Effector memory CD4-positive, alpha-beta T cell (primary cell): ENCODE measurements at places on chromosomes 6 and 20.
A peak's percentile ranks its signal among the peaks of the same experiment; 100 is the strongest.

DNA sequence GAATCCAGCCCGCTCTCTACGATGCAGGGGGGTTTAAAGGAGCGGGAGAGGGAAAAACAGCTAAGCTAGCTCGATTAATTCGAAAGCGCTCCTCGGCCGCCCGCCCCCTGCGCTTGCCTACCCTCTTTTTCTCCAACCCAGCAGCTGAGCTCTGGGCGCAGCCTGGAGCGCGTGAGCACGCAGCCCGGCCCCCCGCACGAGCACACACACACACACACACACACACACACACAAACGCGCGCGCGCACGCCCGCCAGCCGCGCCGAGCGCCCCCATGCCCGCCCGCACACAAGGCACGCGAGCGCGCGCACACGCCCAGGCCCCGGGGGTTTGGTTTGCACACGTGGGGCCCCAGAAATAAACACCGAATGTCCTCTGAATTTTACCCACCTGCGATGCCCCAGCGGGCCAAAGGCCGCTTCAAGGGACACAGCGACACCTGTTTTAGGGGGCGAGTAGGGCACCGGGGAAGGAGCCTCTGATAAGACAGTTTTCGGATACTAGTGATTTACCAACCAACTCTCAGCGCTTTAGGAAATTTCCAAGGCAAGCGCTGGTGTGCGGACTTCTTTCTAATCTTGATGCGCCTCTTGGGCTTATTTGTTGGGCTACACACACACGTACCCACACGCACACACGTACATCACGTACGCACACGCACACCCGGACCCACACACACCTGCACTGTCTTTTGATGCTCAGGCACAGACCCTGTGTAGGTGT is 802 bp upstream of the NRN1 start:
- no peaks in the 10 kb centered on the region for H3K36me3 ChIP-seq
- H3K4me1 ChIP-seq, result peaks cover 52% of the 10 kb centered on the region
- peak overlapping the region; percentile 48 for H3K4me3 ChIP-seq
- H3K27me3 ChIP-seq, result peaks cover 66% of the 10 kb centered on the region

- no peak overlapping the region for H3K4me3 ChIP-seq
- peaks cover 4% of the 10 kb centered on the region for H3K4me1 ChIP-seq
- no peak overlapping the region for H3K27ac ChIP-seq
- DNase-seq, result no peak
- no peaks in the 10 kb centered on the region for H3K36me3 ChIP-seq
Measured at GRCh38 chr6:14641423-14642135, 524.0 kb downstream of the CD83 start.

GRCh38 chr6:88074791-88075190 is 27.1 kb downstream of the SPACA1 start:
- H3K4me1 ChIP-seq, result no peaks in the 10 kb centered on the region
- no peaks in the 10 kb centered on the region for H3K36me3 ChIP-seq
- H3K4me3 ChIP-seq, result no peak overlapping the region
- no peak for DNase-seq

GRCh38 chr20:6683021-6683977 is 84.2 kb upstream of the BMP2 start:
- DNase-seq, result no peak
- H3K4me3 ChIP-seq, result no peak overlapping the region
- H3K4me1 ChIP-seq, result no peaks in the 10 kb centered on the region
- no peaks in the 10 kb centered on the region for H3K27me3 ChIP-seq

- H3K27ac ChIP-seq, result no peak overlapping the region
- peaks cover 16% of the 10 kb centered on the region for H3K4me1 ChIP-seq
- H3K4me3 ChIP-seq, result no peak overlapping the region
- H3K36me3 ChIP-seq, result peaks cover 10% of the 10 kb centered on the region
- no peak for DNase-seq
Measured at GRCh38 chr20:63525971-63526370, 5.4 kb downstream of the PPDPF start.

GRCh38 chr6:159616456-159616855 is 76.6 kb downstream of the SOD2 start:
- no peak for DNase-seq
- H3K27ac ChIP-seq, result no peak overlapping the region
- H3K4me1 ChIP-seq, result no peaks in the 10 kb centered on the region
- H3K27me3 ChIP-seq, result no peaks in the 10 kb centered on the region
- no peaks in the 10 kb centered on the region for H3K36me3 ChIP-seq

- peaks cover 4% of the 10 kb centered on the region for H3K27me3 ChIP-seq
- H3K4me3 ChIP-seq, result no peak overlapping the region
- H3K36me3 ChIP-seq, result no peaks in the 10 kb centered on the region
- DNase-seq, result no peak
Measured at GRCh38 chr20:38714308-38714707, 10.0 kb upstream of the SLC32A1 start.

DNA sequence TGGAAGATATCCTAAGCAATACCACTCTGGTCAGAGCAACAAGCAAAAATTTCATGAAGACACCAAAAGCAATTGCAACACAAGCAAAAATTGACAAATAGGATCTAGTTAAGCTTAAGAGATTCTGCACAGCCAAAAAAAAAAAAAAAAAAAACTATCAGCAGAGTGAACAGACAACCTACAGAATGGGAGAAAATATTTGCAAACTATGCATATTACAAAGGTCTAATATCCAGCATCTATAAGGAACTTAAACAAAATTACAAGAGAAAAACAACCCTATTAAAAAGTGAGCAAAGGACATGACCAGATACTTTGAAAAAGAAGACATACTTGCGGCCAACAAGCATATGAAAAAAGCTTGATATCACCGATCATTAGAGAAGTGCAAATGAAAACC is 20.0 kb upstream of the AHI1 start:
- H3K27ac ChIP-seq, result no peak overlapping the region
- no peaks in the 10 kb centered on the region for H3K27me3 ChIP-seq
- no peak overlapping the region for H3K4me3 ChIP-seq
- H3K4me1 ChIP-seq, result no peaks in the 10 kb centered on the region
- H3K36me3 ChIP-seq, result no peaks in the 10 kb centered on the region
- DNase-seq, result no peak

GRCh38 chr6:116370760-116371119 is at the start of gene DSE:
Gene DSE, plus strand, starts transcription at chr6:116370947. Its CDS starts 28,304 bp downstream, at chr6:116399251.
- H3K36me3 ChIP-seq, result no peaks in the 10 kb centered on the region
- H3K4me3 ChIP-seq, result peak within 1 kb of the TSS; percentile 75
- peaks cover 4% of the 10 kb centered on the region for H3K4me1 ChIP-seq
- peak; percentile 81 for DNase-seq
- peak within 1 kb of the TSS; percentile 50 for H3K27ac ChIP-seq
- no peaks in the 10 kb centered on the region for H3K27me3 ChIP-seq

DNA sequence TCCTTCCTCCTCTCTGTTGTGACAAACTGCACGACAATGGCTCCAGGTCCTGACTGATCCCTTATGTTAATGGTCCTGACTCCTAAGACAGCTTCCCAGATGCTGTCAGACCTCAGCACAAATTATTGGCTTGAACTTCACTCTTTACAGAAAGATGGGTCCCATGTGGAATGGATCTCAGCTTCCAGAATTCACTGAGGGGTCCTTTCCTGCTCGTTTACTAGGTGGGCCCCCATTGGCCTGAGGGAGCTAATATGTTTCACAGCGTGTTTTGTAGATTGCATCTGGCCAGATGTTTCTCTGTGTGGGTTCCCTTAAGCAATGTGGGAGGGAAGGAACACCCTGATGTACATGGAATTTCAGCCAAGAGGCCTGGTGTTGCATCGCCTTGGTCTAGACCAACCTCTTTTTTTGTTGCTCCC is 826.6 kb downstream of the MAFB start:
- no peak for DNase-seq
- no peak overlapping the region for H3K27ac ChIP-seq
- no peaks in the 10 kb centered on the region for H3K27me3 ChIP-seq
- no peaks in the 10 kb centered on the region for H3K4me1 ChIP-seq
- no peak overlapping the region for H3K4me3 ChIP-seq

- peaks cover 66% of the 10 kb centered on the region for H3K36me3 ChIP-seq
- H3K4me3 ChIP-seq, result no peak overlapping the region
- H3K27me3 ChIP-seq, result no peaks in the 10 kb centered on the region
- no peaks in the 10 kb centered on the region for H3K4me1 ChIP-seq
- DNase-seq, result no peak
Measured at GRCh38 chr6:35283361-35283760, 14.3 kb upstream of the DEF6 start.

GRCh38 chr6:5389086-5389745 is 127.9 kb downstream of the FARS2 start:
- H3K36me3 ChIP-seq, result no peaks in the 10 kb centered on the region
- H3K4me3 ChIP-seq, result no peak overlapping the region
- no peaks in the 10 kb centered on the region for H3K4me1 ChIP-seq
- no peaks in the 10 kb centered on the region for H3K27me3 ChIP-seq
- DNase-seq, result no peak

DNA sequence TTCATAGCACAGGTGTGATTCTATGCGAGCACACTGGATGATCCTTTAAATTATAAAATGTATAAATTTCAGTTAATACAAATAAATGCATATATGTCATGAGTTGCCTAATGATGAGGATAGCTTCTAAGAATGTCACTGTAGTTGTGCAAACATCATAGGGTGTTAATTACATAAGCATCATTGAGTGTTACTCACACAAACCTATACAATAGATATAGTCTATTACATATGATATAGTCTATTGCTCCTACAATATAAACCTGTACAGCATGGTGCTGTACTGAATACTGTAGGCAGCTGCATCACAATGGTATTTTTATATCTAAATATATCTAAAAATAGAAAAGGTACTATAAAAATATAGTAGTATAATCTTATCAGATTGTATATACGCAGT is 159.0 kb downstream of the PTPRK start:
- no peak for DNase-seq
- no peaks in the 10 kb centered on the region for H3K36me3 ChIP-seq
- H3K27me3 ChIP-seq, result no peaks in the 10 kb centered on the region
- no peaks in the 10 kb centered on the region for H3K4me1 ChIP-seq
- no peak overlapping the region for H3K4me3 ChIP-seq

DNA sequence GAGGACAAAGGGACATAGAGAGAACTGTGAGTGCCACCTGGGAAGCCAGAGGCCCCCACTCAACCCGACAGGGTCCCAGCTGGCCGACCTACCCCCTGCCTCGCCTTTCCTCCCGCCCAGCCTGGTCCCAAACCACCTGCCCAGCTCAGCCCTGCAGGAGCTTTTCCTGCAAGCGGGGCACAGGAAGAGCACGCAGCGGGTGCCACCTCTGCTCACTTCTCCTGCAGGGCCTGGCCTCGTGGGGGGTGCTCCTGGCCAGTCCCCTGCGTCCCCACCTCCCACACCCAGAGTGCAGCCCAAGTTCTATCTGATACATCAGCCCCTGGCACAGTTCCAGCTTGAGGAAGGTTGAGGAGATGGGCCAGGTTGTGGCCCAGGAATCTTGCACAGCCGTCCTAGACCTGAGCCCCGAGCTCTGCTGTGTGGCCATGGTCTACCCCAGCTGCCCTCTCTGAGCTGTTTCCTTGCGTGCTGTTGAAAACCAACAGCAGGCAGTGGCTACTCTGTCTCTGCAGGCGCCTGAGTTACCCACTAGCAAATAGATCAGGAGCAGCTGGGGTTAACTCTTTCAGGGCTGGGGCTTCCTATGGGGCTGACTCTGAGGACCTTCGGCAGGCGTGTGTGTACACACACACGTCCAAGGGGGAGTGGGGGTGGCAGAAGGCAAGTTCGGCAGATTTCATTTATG is 1.7 kb downstream of the NECAB3 start:
- H3K4me3 ChIP-seq, result no peak overlapping the region
- no peak overlapping the region for H3K27ac ChIP-seq
- H3K36me3 ChIP-seq, result no peaks in the 10 kb centered on the region
- DNase-seq, result no peak

DNA sequence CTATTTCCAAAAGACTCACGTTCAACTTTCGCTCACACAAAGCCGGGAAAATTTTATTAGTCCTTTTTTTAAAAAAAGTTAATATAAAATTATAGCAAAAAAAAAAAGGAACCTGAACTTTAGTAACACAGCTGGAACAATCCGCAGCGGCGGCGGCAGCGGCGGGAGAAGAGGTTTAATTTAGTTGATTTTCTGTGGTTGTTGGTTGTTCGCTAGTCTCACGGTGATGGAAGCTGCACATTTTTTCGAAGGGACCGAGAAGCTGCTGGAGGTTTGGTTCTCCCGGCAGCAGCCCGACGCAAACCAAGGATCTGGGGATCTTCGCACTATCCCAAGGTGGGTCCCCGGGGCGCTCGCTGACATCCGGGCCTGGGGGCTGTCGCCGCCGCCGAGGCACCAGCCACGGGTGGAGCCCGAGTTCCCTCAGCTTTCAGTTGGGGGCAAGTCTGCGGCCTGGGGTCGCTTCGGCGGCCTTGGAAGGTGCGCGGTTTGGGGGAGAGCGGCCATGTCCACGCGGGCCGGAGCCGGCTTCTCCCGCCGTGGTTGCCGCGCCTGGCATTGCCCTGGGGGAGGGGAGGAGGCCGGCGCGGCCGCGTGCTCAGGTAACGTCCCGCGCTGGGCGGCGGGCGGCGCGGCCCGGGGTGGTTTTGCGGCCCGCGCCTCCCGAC is 429 bp downstream of the AMD1 start:
- DNase-seq, result no peak
- peaks cover 23% of the 10 kb centered on the region for H3K4me1 ChIP-seq
- H3K36me3 ChIP-seq, result no peaks in the 10 kb centered on the region
- H3K27ac ChIP-seq, result peak overlapping the region; percentile 87
- H3K27me3 ChIP-seq, result no peaks in the 10 kb centered on the region

- H3K27me3 ChIP-seq, result no peaks in the 10 kb centered on the region
- peaks cover 13% of the 10 kb centered on the region for H3K4me1 ChIP-seq
- no peaks in the 10 kb centered on the region for H3K36me3 ChIP-seq
- DNase-seq, result no peak
- H3K27ac ChIP-seq, result no peak overlapping the region
Measured at GRCh38 chr6:108873251-108873650, 25.0 kb downstream of the ARMC2 start.

- no peaks in the 10 kb centered on the region for H3K4me1 ChIP-seq
- H3K36me3 ChIP-seq, result no peaks in the 10 kb centered on the region
- H3K4me3 ChIP-seq, result no peak overlapping the region
- H3K27ac ChIP-seq, result no peak overlapping the region
Measured at GRCh38 chr20:53631909-53632662, 38.4 kb upstream of the ZNF217 start.

DNA sequence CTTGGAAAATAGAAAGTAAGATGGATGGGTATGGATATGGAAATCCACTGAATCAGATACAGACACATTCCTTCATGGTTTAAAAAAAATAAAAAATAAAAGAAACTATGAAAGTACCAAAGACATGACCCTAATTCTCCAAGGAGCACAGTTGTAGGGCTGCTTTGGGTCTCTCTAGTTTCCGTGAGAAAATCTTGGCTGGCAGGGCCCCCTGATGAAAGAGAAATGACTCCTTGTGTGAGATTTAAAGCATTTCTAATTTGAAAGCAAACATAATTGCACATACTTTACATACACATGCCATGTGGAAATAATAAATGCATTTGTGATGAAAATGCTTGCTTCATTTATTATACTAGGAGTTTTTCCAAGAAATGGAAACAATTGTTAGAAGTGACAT is 593.9 kb upstream of the BTBD3 start:
- no peak overlapping the region for H3K27ac ChIP-seq
- H3K4me1 ChIP-seq, result no peaks in the 10 kb centered on the region
- no peak overlapping the region for H3K4me3 ChIP-seq

- no peak overlapping the region for H3K27ac ChIP-seq
- no peak for DNase-seq
- no peaks in the 10 kb centered on the region for H3K36me3 ChIP-seq
- no peak overlapping the region for H3K4me3 ChIP-seq
Measured at GRCh38 chr20:19492687-19493336, 265.2 kb upstream of the RIN2 start.
